Fibroblast of the aortic adventitia (primary cell): ENCODE measurements at places on chromosomes 13 and 19. TPM values are rescaled to one million over a fixed set of nuclear protein-coding genes. Genes with fewer than 3 reads are reported as not detected.

GRCh38 chr19:39602224-39602623, at the start of gene LGALS13:
Gene LGALS13, plus strand, starts transcription at chr19:39602524. Its CDS starts 45 bp downstream, at chr19:39602569.
- DNase-seq: no peak

GRCh38 chr13:49844181-49844580, 51.7 kb upstream of the KPNA3 start:
- no peak for DNase-seq

DNA sequence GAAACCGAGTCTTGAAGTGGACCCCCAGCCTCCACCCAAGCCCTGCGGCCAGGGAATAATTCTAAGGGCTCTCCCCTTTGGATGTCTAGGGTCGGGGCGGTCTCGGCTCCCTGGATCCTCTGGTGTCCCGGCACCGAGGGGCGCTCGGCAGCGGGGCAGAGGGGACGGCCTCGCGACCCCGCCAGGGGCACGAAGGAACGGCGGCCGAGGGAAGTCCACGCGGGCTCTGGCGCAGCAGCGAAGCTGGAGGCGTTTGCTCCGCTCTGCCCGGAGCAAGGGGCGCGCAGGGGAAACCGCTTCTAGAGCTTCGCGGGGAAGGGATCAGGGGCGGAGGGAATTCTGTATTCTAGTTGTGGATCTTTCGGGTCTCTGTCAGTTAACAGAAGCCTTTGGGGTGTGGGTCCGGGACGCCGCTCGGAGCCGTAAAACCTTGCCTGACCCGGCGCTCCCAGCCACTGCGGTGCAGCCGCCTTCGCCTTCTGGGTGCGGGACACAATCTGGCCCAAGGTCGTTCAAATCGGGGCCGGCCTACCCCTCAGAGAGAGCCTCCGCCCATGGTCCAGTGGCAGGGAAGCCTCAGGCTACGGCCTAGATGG, 118.2 kb downstream of the KCNRG start:
- DNase-seq: no peak

DNA sequence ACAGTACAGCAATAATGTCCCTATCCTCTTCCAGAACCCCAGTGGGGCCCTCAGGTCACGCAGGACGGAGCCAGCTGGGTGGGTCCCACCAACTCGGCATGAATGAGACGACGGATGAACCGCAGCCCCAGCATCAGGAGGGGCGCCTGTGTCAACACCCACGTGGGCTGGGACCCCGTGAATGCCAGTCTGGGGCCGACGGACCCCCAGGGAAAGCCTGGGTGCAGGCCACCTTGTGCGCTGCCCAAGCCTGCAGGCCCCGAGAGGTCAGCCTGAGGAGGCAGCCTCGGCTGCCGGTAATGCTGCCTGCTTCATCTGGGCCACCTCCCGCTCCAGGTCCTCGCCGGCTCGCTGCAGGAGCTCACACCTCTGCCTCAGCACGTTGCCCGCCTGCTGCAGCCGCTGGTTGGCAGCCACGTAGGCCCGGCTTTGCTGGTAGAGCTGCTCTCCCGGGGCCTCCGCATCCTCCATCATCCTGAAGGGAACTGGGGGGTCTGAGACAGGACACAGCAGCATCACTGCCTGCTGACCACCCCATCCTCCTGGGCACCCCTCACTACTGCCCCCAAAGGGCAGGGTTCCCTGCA, 4.2 kb downstream of the C19orf25 start:
- DNase-seq: no peak

TSSK6 gene
- 1.9 and 4.3 TPM in 2 replicates for total RNA-seq
